IMR-90 (cell line): ENCODE measurements at places on chromosomes 4 and X. TPM values are rescaled to one million over a fixed set of nuclear protein-coding genes. Genes with fewer than 3 reads are reported as not detected.

Gene GPR143
- not detected in 2 replicates for total RNA-seq

Gene TBC1D8B
- total RNA-seq = 10.4 and 14.4 TPM in 2 replicates

DNA sequence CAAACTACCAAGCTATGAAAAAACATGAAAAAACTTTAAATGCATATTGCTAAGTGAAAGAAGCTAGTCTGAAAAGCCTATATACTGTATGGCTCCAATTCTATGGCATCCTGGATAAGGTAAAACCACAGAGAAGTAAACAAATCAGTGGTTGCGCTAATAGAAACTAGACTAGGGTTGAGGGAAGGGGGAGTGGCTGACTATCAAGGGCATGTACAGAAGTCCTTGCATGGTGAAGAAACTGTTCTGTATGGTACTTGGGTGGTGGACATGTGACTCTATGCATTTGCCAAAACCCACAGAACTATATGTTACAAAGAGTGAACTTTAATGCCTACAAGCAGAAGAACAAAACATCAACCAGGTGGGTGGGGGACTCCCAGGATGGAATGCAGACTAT lies 96.8 kb downstream of the MTMR1 start:
- H3K27me3 ChIP-seq = no peaks in the 10 kb centered on the region
- DNase-seq = no peak
- no peaks in the 10 kb centered on the region for H3K4me1 ChIP-seq
- no peak overlapping the region for H3K4me3 ChIP-seq

DNA sequence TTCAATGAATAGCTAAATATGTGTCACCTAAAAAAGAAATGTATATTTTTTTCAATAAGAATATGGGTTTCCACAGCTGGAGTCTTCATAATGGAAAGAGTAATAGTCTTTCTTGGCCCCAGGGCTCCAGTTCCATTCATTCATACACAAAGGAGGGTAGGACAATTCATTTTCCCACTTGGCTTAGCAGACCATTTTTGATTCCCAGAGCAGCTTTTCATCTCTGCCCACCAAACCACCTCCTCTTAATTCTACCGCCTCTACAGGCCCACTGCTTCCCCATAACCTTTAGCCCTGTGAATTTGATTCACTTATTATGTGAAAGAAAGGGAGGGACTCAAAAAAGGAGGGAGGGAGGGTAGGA lies 129.9 kb upstream of the PAK3 start:
- no peak for DNase-seq
- no peak overlapping the region for H3K27ac ChIP-seq

Gene OSTC
- total RNA-seq = 479 and 13,576 TPM in 2 replicates

Gene YIPF6
- total RNA-seq = 22.4 and 30.8 TPM in 2 replicates

Gene UGT2A1
- total RNA-seq = not detected in 2 replicates

- H3K27me3 ChIP-seq = no peaks in the 10 kb centered on the region
- H3K4me3 ChIP-seq = no peak overlapping the region
- no peak for DNase-seq
- H3K27ac ChIP-seq = no peak overlapping the region
- H3K36me3 ChIP-seq = no peaks in the 10 kb centered on the region
- no peaks in the 10 kb centered on the region for H3K4me1 ChIP-seq
Measured at GRCh38 chr4:174273930-174274329, 9.5 kb downstream of the FBXO8 start.

DNA sequence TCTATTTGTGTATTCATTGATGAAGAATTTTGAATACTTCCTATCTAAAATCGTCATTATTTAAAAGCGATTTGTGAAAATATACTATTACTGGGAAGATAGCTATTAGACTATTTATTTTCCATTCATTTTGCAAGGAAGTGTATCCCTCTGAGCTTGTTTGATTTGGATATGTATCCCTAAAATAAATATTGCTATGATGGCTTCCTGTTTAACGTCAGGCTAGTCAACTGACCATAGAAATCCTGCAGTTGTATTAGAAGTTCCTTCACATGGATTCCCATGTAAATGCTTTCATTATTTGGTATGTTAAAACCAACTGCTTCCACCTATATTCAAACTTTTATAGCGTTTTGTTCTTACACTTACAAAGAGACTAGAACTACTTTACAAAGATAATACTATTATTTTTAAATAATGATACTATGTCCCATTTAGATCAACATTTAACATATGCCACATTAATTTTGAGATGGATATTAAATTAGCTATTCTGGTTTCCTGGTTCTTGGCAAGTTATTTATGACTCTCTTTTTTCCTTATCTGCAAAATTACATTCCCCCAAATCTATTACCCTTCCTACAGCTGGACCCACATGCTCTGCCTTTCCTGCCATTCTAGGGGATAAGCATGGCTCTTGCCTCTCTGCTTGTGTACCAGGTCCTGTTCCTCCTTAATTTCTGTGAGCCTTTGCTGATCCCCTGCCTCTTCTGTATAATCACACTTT lies 26.7 kb upstream of the PDE5A start:
- peak; percentile 76 for DNase-seq
- no peaks in the 10 kb centered on the region for H3K27me3 ChIP-seq
- H3K36me3 ChIP-seq = no peaks in the 10 kb centered on the region
- no peak overlapping the region for H3K4me3 ChIP-seq

DNA sequence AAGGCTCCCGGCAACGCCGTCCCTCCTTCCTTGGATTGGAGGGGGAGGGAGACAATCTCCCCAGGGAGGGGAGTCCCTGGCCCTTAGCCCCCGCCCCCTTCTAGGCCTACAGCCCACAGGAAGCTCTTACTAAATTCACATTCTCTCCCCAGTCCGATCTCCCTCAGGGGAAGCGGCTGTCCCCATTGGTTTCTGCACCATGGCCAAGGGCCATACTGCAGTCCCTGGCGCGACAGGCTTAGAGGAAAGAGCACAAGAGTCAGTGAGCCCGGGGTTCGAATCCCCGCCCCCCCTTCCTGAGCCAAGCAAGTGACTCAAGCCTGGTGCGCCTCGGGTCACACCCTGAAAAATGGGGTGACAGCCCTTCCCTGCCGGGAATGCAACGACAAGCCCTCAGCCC lies 1.1 kb downstream of the ABLIM2 start:
- no peak for DNase-seq
- no peak overlapping the region for H3K4me3 ChIP-seq
- H3K4me1 ChIP-seq = peaks cover 5% of the 10 kb centered on the region; the same call in 1 of the 2 replicates
- H3K36me3 ChIP-seq = no peaks in the 10 kb centered on the region
